ENCODE measurements at places on chromosomes 4 and X.

- no peak for DNase-seq
Measured at GRCh38 chr4:90689739-90690138, 562.5 kb downstream of the CCSER1 start.

DNA sequence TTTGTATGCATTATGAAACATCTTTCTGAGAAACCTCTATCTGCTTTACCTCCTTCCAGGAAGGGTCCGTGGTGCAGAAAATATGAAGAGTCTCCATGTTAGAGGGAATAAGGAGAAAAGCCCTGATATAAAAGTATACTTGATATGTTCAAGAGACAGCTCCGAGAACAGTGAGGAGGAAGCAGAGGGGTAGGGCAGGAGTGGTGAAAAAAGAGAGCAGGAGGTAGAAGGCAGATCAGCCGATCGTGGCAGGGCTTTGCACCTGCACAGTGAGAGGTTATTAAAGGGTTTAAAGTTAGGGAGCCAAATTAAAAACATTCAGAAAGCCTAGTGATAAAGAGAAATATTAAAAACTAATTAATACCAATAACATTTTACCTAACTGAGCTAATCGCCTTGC is 419.7 kb downstream of the FAT4 start:
- no peak for DNase-seq

GRCh38 chr4:145937971-145938611 is 532 bp downstream of the ZNF827 start:
- no peak for DNase-seq

DNA sequence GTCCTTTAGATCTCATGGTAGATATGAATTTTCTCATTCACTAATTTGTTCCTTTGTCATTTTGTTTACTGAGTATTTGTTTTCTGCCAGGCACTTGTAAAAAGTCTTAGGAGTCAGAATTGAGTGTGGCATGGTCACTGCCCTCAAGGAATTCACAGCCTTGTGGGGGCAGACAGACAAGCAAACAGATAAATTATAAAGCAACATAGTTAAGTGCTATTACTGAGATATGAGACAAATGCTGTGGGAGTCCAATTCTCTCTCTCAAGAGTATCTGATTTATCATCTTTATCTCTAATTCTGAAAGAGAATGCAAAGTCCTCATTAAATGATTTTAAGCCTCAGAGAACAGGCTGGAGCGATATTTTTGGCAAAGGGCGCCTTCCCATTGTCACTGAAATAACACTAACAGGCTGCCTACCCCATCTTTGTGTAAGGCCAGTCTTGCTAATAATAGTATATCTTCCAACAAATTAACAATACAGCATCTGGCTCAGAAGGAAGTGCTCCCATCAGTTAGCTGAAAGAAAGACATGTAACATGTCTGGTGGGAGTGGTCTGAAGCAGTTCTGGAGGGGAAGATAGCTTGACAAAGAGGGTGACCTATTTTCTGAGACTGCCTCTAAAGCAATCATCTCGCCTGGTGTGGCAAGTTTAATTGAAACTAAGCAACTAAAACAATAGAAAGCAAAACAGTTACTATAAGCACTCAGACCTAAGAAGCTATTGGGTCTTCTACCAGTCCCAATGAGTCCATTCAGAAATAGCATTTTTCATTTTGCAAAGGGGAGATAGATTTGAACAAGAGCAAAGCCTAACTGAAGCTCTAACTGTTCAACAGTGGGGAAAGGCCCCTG is 61.5 kb upstream of the AMOT start:
- DNase-seq = no peak

- no peak for DNase-seq
Measured at GRCh38 chr4:94346541-94346940, 3.9 kb upstream of the HPGDS start.

DNA sequence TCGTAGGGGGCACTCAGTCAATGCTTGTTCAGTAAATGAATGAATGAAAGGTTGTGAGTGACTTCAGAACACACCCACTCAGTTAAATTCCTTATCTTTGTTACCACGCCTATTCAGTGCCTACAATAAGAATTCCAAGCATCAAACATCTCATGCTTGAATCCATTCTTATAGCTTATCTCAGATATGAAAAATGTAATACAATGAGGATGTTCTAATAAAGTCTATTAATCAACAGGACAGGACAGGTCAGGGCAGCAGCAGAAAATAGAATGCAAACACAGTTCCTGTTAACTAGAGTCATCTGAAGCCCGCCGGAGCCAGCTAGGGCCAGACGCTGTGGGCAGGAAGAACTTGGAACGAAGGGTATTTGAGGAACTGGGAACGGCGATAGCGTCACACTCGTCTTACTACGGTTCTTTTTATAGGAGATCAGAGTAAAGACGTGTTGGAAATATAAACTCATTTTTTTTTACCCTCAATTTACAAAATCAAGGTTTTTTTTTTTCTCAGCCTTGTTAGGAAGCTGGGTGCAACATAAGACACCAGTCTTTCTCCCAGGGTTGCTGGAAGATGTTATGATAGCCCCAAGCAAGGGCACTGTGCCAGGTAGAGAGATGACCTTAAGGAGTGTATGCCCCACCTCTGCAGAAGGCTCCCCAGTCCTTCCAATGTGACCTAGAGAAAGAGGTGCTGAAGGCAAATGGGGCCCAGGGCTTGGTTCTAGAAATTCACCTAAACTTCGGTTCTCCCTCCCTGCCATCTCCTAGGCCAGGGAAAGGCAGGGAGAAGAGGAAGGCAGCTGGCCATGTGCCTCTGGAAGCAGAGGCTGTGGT is 48.3 kb downstream of the SEL1L3 start:
- no peak for DNase-seq

GRCh38 chr4:112038861-112039260 is 106.4 kb upstream of the FAM241A start:
- DNase-seq = no peak

DNA sequence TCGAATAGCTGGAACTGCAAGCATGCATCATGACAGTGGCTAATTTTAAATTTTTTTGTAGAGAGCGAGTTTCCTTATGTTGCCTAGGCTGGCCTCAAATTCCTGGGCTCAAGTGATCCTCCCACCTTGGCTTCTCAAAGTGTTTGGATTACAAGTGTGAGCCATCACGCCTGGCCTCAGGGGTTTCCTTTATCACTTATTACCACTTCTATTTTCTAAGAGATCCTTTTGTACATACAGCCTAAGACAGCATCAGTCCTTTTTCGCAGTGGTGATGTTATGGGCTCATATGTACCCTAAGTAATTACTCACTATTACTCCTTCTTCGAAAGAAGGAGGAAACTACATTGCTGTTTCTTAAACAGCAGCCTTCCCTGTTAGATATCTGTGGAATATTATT is 54.1 kb upstream of the CDKN2AIP start:
- DNase-seq = no peak

- peak; percentile 47 for DNase-seq
Measured at GRCh38 chr4:125432078-125432477, 117.3 kb downstream of the FAT4 start.

DNA sequence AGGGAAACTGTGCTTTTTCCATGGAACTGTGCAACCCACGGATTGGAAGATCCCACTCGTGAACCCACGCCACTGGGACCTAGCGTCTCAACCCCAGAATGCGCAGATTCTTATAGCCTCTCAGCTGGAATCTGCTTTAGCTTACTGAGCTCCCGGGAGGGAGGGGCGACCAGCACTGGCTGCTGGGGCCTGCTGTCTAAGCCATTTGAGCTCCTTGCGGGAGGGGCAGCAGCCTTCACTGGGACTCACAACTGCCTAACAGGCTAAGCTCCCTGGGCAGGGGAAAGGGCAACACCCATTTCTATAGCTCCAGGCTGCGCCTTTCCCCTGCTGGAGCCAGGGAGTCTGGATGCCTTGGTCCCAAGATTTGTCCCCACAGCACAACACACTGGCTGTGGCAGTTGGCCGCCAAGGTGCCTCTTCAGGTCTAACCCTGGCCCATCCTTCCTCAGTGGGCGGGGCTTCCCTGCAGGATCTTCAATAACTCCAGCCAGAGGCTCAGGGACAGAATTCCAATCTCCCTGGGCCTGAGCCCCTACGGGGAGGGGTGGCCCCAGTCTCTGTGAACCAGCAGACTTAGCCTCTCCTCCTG is 451.7 kb upstream of the PITX2 start:
- no peak for DNase-seq

- peak; percentile 92 for DNase-seq
Measured at GRCh38 chrX:105136786-105137185, 83.7 kb downstream of the TEX13A start.

DNA sequence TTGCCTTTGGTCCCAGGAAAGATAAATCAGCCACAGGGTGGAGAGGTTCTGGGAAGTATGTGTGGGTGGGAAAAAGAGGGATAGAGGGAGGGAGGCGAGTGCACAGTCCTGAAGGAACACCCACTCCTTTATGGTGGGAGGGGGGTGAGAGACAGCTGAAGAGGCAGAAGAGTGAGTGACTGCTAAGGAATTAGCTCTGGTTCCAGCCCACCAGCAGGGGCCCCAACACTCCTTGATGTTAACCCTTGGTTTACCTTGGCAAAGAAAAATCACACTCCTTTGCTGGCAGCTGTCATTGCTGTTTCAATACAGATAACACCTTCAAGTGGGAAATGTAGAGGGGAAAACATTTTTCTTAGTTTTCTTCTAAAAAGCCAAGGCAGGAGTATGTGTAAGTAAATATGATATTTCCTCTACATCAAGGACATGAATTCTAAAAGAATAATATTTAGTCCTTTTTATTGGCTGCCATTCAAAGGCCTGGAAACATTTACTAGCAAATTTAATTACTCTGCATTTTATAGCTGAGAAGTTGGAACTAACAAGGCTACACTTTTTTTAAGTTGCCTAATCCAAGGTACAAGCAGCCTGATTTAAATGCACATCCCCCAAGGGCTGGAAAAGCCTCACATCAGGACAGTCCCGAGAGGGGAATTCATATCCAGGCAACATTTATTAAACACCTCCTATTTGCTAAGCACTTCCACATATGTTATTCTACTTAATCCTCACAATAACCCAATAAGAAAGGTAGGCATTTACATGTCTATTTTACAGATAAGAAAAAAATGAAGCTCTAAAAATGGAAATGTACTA is 81.7 kb downstream of the HS6ST2 start:
- DNase-seq = no peak

DNA sequence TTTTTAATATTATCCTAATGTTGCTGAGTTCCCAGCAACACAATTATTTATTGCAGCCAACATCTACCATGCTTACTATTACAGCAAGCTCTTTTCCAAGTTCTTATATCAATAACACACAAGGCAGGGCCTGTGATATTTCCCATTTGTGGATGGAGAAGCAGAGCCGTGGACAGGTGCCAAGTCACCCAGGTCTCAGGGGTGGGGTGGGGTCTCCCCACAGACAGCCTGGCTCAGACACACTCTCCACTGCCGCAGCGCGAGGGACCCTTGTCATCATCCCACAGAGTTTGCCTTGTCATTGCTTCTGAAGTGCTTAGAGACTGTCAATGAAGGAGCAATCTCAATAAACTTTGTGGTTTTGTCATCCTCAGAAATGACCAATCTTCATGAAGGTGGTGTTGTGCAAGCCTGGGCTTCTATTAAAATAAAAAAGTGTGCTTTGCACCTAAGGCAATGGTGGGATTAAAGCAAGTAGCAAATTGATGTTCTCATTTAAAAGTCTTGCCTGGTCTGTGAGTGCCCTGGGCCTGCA is 76.1 kb downstream of the SORBS2 start:
- no peak for DNase-seq

GRCh38 chr4:55258152-55258865 is 87.7 kb upstream of the SRD5A3 start:
- no peak for DNase-seq

- DNase-seq = no peak
Measured at GRCh38 chr4:19438233-19438632, 813.5 kb upstream of the SLIT2 start.

DNA sequence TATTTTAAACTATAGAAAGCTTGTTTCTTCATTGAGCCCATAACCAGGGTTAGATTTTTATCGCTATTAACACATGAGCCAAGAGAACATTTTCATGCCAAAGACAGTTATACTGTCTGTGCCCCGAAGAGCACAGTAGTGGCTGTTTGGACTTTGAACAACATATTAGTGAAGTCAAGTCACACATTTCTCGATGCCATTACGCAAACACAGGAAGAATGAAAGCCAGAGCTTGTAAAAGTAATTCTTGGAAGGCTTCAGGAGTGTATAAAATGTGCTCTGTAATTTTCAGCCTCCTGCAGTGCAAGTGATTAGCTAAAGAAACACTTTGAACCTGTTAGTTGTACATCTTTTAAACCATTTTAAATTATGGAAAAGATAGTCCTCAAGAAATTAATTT is 590.7 kb upstream of the PITX2 start:
- no peak for DNase-seq

DNA sequence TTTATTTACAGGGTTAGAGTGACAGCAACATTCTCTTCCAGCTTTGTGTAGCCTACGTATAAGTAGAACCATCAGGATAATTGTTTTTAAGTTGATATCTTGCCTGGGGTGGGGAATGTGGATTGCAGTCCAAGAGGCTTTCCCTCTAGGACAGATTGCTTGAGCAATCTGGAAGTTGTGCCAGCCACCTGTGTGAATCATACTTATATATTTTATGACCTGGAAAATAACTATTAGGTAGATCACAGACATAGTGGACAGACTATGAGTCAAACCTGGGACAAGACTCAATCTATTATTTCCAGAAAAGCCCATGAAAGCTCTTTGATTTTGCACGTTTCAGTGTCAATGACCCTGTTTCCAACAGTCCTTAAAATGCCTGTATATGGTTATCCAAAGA is 98.9 kb downstream of the TLL1 start:
- DNase-seq = peak; percentile 2

- no peak for DNase-seq
Measured at GRCh38 chr4:84024405-84024804, 474.7 kb downstream of the NKX6-1 start.

GRCh38 chrX:21853578-21853977 is 2.2 kb upstream of the YY2 start:
- no peak for DNase-seq

- no peak for DNase-seq
Measured at GRCh38 chr4:60452266-60452665, 747.9 kb upstream of the ADGRL3 start.

DNA sequence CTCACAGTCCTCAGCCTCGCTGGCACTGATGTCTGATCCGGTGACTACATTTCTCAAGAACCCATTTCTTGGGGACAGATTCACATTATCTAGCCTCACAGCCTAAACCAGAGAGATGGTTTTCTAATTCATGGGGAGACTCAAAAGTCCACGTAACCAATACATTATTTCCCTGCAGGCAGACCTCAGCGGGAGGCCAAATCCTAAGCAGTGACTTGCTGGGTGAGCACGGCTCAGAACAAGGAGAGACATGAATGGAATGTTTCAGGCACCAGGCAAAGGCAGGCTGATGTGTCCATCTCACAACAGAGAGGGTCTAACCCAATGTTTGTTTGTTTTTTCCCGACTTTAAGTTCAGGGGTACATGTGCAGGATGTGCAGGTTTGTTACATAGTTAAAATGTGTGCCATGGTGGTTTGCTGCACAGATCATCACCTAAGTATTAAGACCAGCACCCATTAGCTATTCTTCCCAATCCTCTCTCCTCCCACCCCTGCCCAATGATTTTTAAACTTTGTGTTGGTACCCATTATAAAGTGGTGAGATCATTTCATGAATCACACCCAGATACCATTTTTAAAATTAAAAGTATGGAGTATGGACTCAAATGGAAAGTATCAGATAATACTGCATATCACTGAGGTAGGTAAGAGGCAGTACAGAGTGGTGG is 53.3 kb downstream of the SCD5 start:
- peak; percentile 68 for DNase-seq
